Pericardium fibroblast (primary cell): ENCODE measurements at places on chromosomes 2 and 18. TPM values are rescaled to one million over a fixed set of nuclear protein-coding genes. Genes with fewer than 3 reads are reported as not detected.

The PLGLB2 gene
- total RNA-seq = 0.26 TPM in 1 of 2 replicates, not detected in the other

The STAMBP gene
- total RNA-seq = 17.7 and 26.3 TPM in 2 replicates

The RAPGEF4 gene
- 1.3 and 1.5 TPM in 2 replicates for total RNA-seq

The FAHD2B gene
- 3.8 and 9.3 TPM in 2 replicates for total RNA-seq

The RAD51AP2 gene
- not detected in 2 replicates for total RNA-seq

The DPP4 gene
- total RNA-seq = 45.6 and 96.3 TPM in 2 replicates

The SRD5A2 gene
- total RNA-seq = not detected in 2 replicates

The DOK1 gene
- 27.2 and 28.2 TPM in 2 replicates for total RNA-seq

The MARCO gene
- not detected in 2 replicates for total RNA-seq

The IGFBP5 gene
- total RNA-seq = 25.2 and 97.9 TPM in 2 replicates

The SLC11A1 gene
- 0.26 and 0.35 TPM in 2 replicates for total RNA-seq

The SERPINB11 gene
- not detected in 2 replicates for total RNA-seq

The APCDD1 gene
- 13.3 and 19.3 TPM in 2 replicates for total RNA-seq

The COBLL1 gene
- total RNA-seq = 3.7 and 5.4 TPM in 2 replicates

The CENPA gene
- total RNA-seq = 0.23 and 0.34 TPM in 2 replicates

The MALL gene
- total RNA-seq = 4.4 and 5.6 TPM in 2 replicates

The CFAP221 gene
- total RNA-seq = not detected in 2 replicates

The UGT1A8 gene
- not detected in 2 replicates for total RNA-seq

The GAL3ST2 gene
- not detected in 2 replicates for total RNA-seq

The C2orf15 gene
- not detected in 2 replicates for total RNA-seq

The FBXO36 gene
- total RNA-seq = 1.8 and 1.9 TPM in 2 replicates

The SP140 gene
- total RNA-seq = not detected in 2 replicates

The CAPN14 gene
- 0.09 TPM in 1 of 2 replicates, not detected in the other for total RNA-seq

The CCDC85A gene
- 0.43 and 1.2 TPM in 2 replicates for total RNA-seq

The ANKAR gene
- total RNA-seq = 1.9 and 2.9 TPM in 2 replicates

The SLC40A1 gene
- 14.1 and 29.8 TPM in 2 replicates for total RNA-seq

The SERPINB7 gene
- 0.68 TPM in 1 of 2 replicates, not detected in the other for total RNA-seq

The IWS1 gene
- total RNA-seq = 32.0 and 39.6 TPM in 2 replicates

The RAB27B gene
- total RNA-seq = 0.93 and 1.9 TPM in 2 replicates

The IL36G gene
- not detected in 2 replicates for total RNA-seq

The DPYSL5 gene
- total RNA-seq = 0.26 TPM in 1 of 2 replicates, not detected in the other
